ENCODE measurements at places on chromosomes 1 and 21. TPM values are rescaled to one million over a fixed set of nuclear protein-coding genes. Genes with fewer than 3 reads are reported as not detected.

Gene DNALI1
- 3.8 TPM for total RNA-seq

Gene ADARB1
- total RNA-seq, result 29.8 TPM

Gene NBPF20
- total RNA-seq, result 3.2 TPM

Gene GPR61
- total RNA-seq, result not detected

Gene ITGB2
- total RNA-seq, result not detected

Gene AK5
- 3.6 TPM for total RNA-seq

Gene SH2D1B
- total RNA-seq, result not detected

Gene C1orf226
- 4.2 TPM for total RNA-seq

Gene MAP3K21
- 0.53 TPM for total RNA-seq

Gene SPRR2B
- total RNA-seq, result not detected

Gene SLC2A5
- total RNA-seq, result 0.18 TPM

All from glomerular endothelial cell (primary cell).